ENCODE measurements at places on chromosomes 1 and 21. TPM values are rescaled to one million over a fixed set of nuclear protein-coding genes. Genes with fewer than 3 reads are reported as not detected.

CORT gene
- 0.39 TPM for total RNA-seq

DCST1 gene
- total RNA-seq: not detected

ZSWIM5 gene
- total RNA-seq: 1.7 TPM

SDF4 gene
- 103 TPM for total RNA-seq

PDIK1L gene
- total RNA-seq: 21.2 TPM

OTUD7B gene
- total RNA-seq: 12.8 TPM

AKR7A3 gene
- total RNA-seq: 1.0 TPM

DNA sequence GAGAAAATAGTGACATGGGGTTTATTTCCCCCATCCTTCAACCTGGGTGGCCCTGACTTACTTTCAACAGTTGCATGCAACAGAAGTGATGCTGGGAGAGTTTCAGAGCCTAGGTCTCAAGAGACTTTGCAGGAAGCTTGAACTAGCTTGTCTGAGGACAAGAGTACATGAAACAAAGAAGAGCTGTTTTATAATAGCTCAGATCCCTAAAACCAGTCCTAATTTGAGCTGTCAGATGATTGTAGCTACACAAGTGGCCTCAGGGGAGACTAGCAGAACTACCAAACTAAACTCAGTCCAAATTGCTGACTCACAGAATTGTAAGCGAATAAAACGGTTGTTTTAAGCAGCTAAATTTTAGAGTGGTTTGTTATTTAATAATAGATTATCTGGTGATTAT is 17.1 kb downstream of the RC3H1 start:
- no peak overlapping the region for H3K27ac ChIP-seq
- H3K4me1 ChIP-seq: peaks cover 19% of the 10 kb centered on the region
- no peak for DNase-seq
- peaks cover 23% of the 10 kb centered on the region for H3K36me3 ChIP-seq
- no peak overlapping the region for H3K4me3 ChIP-seq

- H3K27ac ChIP-seq: no peak overlapping the region
- H3K36me3 ChIP-seq: no peaks in the 10 kb centered on the region
- H3K4me3 ChIP-seq: no peak overlapping the region
- DNase-seq: no peak
These were observed 280.3 kb upstream of the POU3F1 start for GRCh38 chr1:38326856-38327255.

Data from activated naive CD8-positive, alpha-beta T cell treated with anti-CD3 and anti-CD28 coated beads, Interleukin-2, amount 10 ng/mL, durations not matched to agents 7 days and 5 days (primary cell).